ENCODE measurements at places on chromosomes 3 and 15.

DNA sequence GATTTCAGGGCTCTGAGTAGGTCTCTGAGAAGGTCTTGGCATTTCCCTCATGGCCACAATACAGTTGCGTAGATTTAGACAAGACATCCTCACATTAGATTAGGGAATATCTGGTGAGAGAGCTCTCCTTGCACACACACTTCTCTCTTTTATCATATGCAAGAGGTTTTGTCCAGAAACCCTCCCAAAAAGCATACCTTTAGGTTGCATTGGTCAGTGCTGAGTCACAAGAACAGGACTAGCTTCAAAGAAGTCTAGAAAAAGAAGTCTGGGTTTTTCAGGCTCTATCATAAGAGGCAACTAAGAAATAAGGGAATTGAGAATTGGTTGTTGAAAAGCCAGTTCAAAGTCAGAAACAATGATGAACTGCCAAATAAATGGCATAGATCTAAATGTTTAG, 40.1 kb upstream of the MITF start:
- DNase-seq = no peak

DNA sequence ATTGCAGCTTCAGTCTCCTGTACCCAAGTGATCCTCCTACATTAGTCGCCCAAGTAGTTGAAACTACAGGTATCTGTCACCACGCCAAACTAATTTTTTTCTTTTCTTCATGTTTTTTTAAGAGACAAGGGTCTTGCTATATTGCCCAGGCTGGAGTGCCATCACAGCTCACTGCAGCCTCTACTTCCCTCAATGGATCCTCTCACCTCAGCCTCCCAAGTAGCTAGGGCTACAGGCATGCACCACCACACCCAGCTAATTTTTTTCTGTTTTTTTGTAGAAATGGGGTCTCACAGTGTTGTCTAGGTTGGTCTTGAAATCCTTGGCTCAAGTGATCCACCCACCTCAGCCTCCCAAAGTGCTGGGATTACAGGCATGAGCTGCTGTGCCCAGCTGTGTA, 89.5 kb downstream of the ZNF609 start:
- no peak for DNase-seq

DNA sequence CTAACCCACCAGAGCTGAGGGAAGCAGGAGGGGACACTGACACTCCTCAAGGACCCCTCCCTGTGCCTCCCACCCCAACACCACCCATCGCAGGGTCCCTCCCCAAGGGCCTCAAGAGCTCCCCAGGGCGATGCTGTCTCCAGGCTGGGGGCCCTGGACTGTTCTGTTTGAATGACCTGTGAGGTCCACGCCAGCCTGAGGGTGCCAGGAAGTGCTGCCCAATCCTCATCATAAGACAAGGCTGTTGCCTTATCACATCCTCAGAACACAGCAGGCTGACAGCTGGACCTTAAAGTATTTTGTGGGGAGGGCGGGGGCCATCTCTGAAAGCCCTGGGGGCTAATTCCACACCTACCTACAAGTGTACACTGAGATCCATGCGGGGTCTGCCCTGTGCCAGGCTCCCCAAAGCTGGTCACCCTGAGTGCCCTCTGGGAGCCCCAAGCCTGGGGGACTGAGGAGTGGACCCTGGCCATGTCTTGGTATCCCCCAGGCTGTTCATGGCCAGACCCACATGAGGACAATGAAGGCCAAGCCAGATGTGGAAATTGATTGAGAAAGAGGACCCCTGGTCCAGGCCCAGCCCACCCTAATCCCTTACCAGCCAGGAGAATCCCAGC, 23.8 kb upstream of the GOLGA6C start:
- DNase-seq = peak; percentile 8

DNA sequence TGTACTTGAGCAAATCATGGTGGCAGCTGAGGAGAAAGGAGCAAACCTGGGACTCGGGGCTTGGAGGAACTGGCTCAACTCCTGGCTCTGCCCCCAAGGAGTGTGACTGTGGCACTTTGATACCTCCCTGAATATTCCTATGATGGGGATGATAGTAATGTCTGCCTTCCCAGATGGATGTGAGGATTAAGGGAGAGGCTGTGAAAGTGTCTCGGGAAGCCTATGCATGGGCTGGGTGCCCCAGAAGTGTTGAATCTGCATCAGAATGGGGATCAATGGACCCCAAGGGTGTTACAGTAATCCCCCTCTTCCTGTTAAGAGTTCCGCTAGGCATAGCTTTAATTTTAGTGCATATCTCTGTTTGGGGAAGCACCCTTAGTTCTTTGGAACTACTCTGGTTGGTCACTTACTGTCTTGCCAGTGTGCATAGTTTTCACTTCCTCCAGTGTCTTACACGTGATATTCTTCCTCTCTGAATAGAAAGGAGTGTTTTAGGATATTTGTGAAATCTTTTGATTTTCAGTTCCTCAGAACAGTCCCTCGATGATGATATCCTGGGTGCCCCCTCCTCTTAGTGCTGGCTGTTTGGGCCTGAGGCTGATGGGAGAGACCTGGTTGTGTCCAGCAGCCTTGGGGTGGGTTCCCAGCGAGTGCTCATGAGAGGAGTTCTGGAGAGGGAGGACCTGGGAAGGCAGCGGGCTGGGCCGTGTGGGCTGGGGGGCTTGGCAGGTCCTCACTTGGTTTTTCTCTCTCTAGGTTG, 97.5 kb downstream of the CHDH start:
- no peak for DNase-seq

- DNase-seq = no peak
Observed at GRCh38 chr15:100394736-100395440, 53.1 kb upstream of the ADAMTS17 start.

- DNase-seq = no peak
Observed at GRCh38 chr15:70687482-70687881, 75.9 kb downstream of the UACA start.

DNA sequence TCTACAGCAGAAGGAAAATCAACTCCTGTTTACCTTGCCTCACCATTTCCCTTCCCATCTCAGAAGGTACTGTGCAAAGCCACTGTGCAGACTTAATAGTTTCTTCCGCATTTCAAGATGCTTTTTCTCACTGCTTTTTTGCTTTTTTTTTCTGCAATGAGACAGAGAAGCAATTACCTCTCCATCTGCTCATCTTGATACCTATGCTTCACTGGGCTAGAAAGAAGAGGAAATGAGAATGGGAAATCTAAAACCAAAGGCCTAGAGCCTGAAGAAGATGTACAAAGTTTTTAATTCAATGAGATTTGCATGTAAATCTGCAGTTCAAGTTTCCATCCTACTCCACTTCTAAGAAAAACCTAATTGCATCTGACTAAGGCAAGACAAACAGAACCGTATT, 238.1 kb upstream of the SETMAR start:
- no peak for DNase-seq

- no peak for DNase-seq
Observed at GRCh38 chr15:37101980-37102304, 1.6 kb upstream of the MEIS2 start.

DNA sequence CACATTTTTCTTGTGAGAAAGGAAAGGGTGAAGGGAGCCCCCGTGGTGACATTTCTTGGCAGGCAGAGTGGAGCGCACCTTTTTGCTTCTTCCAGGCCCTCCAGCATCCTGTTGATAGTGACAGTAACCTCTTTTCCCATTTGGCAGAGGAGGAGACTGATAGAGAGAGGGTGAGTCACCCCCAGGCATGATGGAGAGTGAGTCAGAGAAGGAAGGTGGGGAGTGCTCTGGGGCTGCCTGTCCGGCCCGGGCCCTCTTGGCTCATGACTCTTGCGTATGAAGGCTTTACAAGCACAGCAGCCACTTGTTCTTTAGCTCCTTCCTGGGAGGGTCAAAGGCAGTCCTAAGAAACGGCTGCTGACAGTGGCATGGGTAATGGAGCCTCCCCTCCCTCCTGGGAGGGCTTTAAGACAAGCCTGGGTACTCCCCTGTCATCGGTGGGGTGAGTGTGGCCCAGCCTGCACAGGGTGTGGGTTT, 16.0 kb downstream of the ANKRD63 start:
- DNase-seq = no peak

DNA sequence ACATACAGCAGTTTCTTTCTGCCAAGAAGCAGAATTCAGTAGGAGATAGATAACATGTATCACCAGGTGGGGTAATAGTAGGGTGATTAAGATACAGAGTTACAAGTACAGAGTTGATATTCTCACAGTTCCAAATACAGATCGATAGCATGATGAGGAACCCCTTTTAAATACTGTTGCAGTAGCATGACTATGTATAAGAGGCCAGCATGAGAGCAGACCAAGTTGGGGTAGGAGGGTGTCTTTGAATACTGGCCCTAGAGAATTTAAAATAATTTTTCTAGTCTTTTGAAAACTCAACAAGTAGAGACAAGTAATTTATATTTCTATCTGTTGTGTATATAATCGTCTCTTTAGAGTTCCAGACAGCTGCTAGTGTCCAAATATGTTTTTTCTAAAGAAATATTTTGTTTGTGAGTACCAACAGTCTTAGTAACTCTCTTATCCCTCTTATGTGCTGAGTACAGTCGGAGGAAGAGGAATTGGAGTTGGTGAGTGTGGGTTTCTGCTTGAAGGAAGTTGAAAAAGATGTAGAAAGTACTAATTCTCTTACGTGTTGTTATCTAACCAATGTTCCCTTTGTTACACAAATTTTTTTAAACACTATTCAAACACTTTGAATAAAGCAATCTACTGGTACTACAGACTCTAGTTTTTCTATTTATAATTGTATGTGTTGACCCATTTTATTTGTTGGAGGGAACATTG, 30.2 kb downstream of the LYSMD4 start:
- DNase-seq = no peak

- DNase-seq = no peak
Observed at GRCh38 chr3:149600634-149601033, 57.2 kb downstream of the WWTR1 start.
